ENCODE measurements at places on chromosomes 5 and 9. TPM values are rescaled to one million over a fixed set of nuclear protein-coding genes. Genes with fewer than 3 reads are reported as not detected.

DNA sequence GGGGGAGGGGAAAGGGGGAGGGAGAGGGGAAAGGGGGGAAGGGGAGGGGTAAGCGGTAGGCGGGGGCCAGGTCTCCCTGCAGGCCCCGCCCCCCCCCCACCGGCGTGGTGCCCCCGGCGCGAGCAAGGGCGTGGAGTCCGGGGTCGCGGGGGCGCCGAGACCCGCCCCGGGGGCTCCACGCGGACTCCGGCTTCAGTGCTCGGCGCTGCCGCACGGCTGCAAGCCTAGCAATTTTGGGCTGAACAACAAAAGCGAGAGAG lies 10.8 kb downstream of the C9orf50 start:
- peaks cover 22% of the 10 kb centered on the region for H3K4me1 ChIP-seq
- peak overlapping the region; percentile 34 for H3K4me3 ChIP-seq
- no peaks in the 10 kb centered on the region for H3K36me3 ChIP-seq
- H3K27me3 ChIP-seq = peaks cover 19% of the 10 kb centered on the region
- H3K27ac ChIP-seq = no peak overlapping the region

DNA sequence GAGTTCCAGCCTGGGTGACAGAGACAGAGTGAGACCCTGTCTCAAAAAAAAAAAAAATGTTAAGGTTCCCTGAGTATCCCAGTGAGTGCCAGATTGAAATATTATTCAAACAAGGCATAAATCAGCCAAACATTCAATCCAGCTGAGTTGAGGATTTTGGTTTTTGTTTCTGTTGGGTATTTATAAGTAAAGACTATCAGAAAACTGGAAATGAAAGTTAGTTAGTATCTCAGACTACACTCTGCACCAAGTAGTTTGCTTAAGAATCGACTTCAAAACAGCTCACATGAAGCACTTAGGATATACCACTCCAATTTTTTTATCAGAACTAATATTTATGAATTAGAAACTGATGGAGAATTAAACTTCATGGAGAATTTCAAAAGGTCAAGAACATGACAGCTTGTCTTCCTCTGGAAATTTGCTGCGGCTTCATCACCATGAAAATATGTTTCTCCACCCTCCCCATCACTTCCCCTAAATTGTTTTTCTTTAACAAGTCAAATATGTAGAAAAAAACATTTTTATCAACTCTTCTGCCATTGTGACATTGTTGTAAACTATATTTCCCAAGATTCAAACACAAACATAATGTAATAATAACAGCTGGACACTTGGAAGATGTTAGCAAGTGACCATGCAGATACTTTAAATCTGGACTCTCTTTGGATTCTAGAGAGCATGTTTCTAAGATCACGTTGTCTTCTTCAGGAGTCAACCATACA lies 110.0 kb upstream of the PTGER4 start:
- H3K36me3 ChIP-seq = no peaks in the 10 kb centered on the region
- H3K4me1 ChIP-seq = no peaks in the 10 kb centered on the region

DNA sequence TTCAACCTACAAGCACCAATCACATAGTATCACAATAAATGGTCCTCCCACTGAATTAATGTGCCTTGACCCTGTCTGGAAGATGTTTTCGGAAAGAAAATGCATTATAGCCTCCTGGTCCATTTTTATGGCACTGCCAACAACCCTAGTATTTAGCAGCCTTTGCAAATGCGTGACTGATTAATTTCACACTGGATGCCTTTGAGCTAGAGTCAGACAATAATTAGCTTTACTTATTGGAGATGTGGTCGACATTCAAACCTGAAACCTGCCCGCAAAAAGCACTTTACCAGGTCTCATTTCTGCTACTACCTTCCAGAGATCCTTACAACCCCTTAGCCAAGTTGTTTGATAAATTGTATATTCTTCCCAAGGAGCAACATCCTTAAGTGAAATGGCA lies 119.3 kb upstream of the DPYSL3 start:
- no peak overlapping the region for H3K27ac ChIP-seq
- H3K4me1 ChIP-seq = peaks cover 7% of the 10 kb centered on the region

DNA sequence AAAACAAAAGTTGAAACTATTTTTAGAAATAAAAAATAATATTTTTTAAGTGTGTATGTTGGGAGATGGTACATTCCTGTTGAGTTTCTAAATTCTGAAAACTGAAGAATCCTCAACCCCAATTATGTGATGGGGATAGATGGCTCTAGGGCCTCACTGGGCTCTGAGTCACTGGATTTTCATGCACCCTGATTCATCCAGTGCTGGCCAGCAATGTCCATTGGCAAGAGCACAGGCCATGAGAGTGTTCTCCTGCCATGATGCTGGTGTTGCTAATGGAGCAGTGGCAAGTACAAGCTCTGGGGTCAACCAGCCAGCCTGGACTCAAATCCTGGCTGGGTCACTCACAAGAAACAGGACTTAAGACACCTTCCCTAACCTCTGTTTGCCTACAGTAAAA lies 23.3 kb downstream of the SMIM23 start:
- H3K4me3 ChIP-seq = no peak overlapping the region
- no peaks in the 10 kb centered on the region for H3K4me1 ChIP-seq
- H3K36me3 ChIP-seq = peaks cover 4% of the 10 kb centered on the region
- no peaks in the 10 kb centered on the region for H3K27me3 ChIP-seq

- peaks cover 2% of the 10 kb centered on the region for H3K36me3 ChIP-seq
- DNase-seq = peak; percentile 12
- no peak overlapping the region for H3K27ac ChIP-seq
- H3K27me3 ChIP-seq = peaks cover 5% of the 10 kb centered on the region
- peaks cover 15% of the 10 kb centered on the region for H3K4me1 ChIP-seq
Measured at GRCh38 chr9:134209731-134210311, 45.5 kb upstream of the RNU6ATAC start.

DNA sequence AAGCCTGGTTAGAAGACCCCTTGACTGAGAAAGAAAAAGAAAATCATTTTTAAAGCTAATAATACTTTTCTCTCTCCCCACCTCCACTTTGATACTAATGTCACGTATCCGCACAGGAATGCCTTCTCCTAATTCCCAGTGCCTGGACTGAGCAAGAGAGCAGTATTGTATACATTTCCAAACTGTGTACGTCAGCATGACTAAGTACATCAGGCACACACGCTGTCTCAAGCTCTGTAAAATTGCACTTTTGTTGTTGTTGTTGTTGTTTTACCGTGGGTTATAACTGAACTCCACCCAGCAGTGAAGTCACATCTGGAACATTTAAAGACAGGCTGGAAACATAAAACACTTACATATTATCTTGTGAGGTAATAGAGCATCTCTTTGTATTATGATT lies 407.6 kb downstream of the DNAH5 start:
- no peak for DNase-seq
- no peak overlapping the region for H3K4me3 ChIP-seq
- no peaks in the 10 kb centered on the region for H3K4me1 ChIP-seq
- no peak overlapping the region for H3K27ac ChIP-seq

GRCh38 chr9:2872250-2872930 lies 28.5 kb upstream of the PUM3 start:
- H3K36me3 ChIP-seq = no peaks in the 10 kb centered on the region
- no peak overlapping the region for H3K27ac ChIP-seq
- no peaks in the 10 kb centered on the region for H3K4me1 ChIP-seq
- peaks cover 2% of the 10 kb centered on the region for H3K27me3 ChIP-seq

GRCh38 chr9:6708732-6709131 lies 49.0 kb upstream of the KDM4C start:
- DNase-seq = no peak
- no peaks in the 10 kb centered on the region for H3K27me3 ChIP-seq
- H3K27ac ChIP-seq = no peak overlapping the region
- H3K4me3 ChIP-seq = no peak overlapping the region
- no peaks in the 10 kb centered on the region for H3K4me1 ChIP-seq

DNA sequence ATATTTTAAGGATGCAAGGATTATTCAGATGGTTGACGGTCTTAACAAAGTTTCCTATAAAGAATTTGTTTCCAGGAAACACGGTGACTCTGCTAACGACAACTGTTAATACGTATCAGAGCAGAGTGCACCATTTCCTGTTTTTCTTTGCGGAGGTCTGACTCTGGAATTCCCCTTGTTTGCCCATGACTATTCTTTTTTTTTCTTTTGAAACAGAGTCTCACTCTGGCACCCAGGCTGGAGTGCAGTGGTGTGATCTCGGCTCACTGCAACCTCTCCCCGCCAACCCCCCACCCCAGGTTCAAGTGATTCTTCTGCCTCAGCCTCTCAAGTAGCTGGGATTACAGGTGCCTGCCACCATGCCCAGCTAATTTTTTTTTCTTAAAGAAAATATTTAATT lies 115.9 kb downstream of the CDC42SE2 start:
- H3K4me3 ChIP-seq = no peak overlapping the region
- no peak for DNase-seq
- peaks cover 4% of the 10 kb centered on the region for H3K4me1 ChIP-seq
- H3K27ac ChIP-seq = no peak overlapping the region

DNA sequence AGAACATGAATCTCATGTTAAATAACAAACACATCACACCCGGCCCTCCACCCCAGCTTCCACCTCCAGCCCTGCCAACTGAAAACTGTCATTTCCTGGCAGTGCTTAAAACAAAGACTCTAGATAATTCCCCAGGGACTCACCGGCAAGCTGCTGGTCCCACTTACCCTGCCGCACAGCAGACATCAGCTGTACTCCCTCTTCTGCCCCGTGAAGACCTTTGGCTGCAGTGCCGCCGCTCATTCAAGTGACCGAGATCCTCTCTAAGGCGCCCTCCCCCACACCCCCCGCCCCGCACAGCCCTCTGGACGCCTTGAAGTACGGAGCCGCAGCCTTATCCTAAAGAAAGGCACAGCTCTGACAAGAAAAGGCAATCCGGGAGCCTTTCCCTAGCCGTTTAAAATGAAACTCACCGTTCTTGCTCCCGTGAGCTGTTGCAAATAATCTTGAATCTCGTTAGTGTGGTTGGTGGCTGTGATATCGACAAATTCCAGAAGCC lies 434 bp downstream of the GLRX start:
- H3K4me1 ChIP-seq = peaks cover 33% of the 10 kb centered on the region
- peak; percentile 76 for DNase-seq
- H3K4me3 ChIP-seq = peak overlapping the region; percentile 91
- H3K36me3 ChIP-seq = peaks cover 6% of the 10 kb centered on the region

DNA sequence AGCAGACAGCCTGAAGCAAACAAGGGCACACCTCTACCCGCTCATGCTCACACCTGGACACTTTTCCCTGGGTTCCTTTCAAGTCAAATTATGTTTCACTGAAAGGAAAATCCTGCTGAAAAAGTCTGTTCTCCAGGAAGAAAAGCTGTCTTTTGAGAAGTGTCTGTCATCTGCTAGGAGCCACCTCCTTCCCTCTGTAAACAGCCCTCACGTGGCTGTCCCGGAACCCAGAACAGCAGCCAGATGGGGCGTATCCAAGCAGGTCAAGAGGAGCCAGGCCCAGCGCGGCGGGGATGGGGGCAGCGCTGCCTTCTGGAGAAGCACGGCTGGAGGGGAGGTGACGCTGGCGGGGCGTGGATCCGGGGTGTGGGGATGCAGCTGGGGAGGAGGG lies at the start of gene PNPLA7:
PNPLA7 (minus strand) TSS at position 172 of the 391 bp plus-strand sequence. CDS start 205 bp downstream, outside the sequence.
- H3K4me1 ChIP-seq = peaks cover 7% of the 10 kb centered on the region
- H3K27me3 ChIP-seq = peaks cover 14% of the 10 kb centered on the region
- H3K36me3 ChIP-seq = peaks cover 4% of the 10 kb centered on the region
- H3K4me3 ChIP-seq = peak within 1 kb of the TSS; percentile 82

DNA sequence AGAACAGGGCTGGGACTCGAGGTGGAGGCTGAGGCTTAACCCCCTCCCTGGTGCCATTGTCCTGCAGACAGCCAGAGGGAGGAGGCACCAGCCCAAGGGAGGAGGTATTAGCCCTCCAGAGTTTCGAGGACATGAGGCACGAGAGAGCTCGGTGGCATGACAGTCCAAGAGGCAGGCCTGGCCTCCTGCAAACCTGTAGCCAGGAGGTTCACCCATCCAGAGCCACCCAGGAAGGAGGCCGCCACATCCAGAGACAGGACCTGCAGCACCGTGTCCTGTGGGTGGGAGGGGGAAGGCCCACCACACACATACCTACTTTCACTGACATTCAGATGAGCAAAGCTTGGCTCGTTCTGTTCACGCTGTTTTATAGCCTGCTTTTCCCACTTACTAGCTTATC lies 75.2 kb upstream of the ADAMTS2 start:
- H3K27me3 ChIP-seq = peaks cover 11% of the 10 kb centered on the region
- no peak overlapping the region for H3K4me3 ChIP-seq
- H3K36me3 ChIP-seq = no peaks in the 10 kb centered on the region
- DNase-seq = no peak
- H3K27ac ChIP-seq = no peak overlapping the region

- no peaks in the 10 kb centered on the region for H3K36me3 ChIP-seq
- H3K4me3 ChIP-seq = no peak overlapping the region
- DNase-seq = no peak
- H3K4me1 ChIP-seq = peaks cover 15% of the 10 kb centered on the region
- H3K27ac ChIP-seq = no peak overlapping the region
- peaks cover 4% of the 10 kb centered on the region for H3K27me3 ChIP-seq
Measured at GRCh38 chr9:79471580-79472543, 99.9 kb upstream of the TLE4 start.

The ETF1 gene
- total RNA-seq = 70.4 TPM

The SPATA31A3 gene
- total RNA-seq = not detected

The PCDHGB7 gene
- total RNA-seq = 38.6 TPM

The UBTD2 gene
- 68.1 TPM for total RNA-seq

The PCDHGA3 gene
- 10.4 TPM for total RNA-seq

The FOXE1 gene
- not detected for total RNA-seq

The TAF11L4 gene
- total RNA-seq = not detected

The PCDHGA1 gene
- total RNA-seq = 4.6 TPM

The KLF4 gene
- total RNA-seq = 72.1 TPM

Data from glutamatergic neuron (in vitro differentiated cells).